ENCODE measurements at places on chromosomes 1 and 21. TPM values are rescaled to one million over a fixed set of nuclear protein-coding genes. Genes with fewer than 3 reads are reported as not detected.

CAPN9 gene
- not detected for total RNA-seq

CLEC20A gene
- total RNA-seq: not detected

FAM78B gene
- total RNA-seq: 2.0 TPM

KRTAP11-1 gene
- total RNA-seq: not detected

SETSIP gene
- total RNA-seq: not detected

CDK11B gene
- total RNA-seq: 21.4 TPM

PLA2G2A gene
- total RNA-seq: 454 TPM

DNA sequence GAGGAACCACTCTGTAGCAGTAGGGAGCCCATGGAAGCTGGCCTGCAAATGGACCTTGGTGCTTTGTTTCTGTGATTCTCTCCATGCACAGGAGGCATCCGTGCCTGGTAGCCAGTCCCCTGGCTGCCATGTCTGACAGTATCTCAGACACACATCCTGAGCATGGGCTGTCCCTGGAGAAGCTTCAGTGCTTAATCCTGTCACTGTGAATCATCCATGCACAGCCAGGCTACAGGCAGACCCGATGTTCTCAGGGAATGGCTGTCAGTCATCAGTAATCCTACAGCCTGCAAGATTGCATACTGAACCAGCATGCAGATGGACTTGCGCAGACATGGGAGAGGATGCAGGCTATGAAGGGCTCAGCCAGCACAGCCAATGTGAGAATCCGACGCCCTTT, 606.3 kb upstream of the PLXNA2 start:
- DNase-seq: no peak

- DNase-seq: no peak
Observed at GRCh38 chr1:158003406-158003800, 10.0 kb downstream of the KIRREL1 start.

GRCh38 chr1:208714323-208714722, 470.1 kb upstream of the PLXNA2 start:
- no peak for DNase-seq

DNA sequence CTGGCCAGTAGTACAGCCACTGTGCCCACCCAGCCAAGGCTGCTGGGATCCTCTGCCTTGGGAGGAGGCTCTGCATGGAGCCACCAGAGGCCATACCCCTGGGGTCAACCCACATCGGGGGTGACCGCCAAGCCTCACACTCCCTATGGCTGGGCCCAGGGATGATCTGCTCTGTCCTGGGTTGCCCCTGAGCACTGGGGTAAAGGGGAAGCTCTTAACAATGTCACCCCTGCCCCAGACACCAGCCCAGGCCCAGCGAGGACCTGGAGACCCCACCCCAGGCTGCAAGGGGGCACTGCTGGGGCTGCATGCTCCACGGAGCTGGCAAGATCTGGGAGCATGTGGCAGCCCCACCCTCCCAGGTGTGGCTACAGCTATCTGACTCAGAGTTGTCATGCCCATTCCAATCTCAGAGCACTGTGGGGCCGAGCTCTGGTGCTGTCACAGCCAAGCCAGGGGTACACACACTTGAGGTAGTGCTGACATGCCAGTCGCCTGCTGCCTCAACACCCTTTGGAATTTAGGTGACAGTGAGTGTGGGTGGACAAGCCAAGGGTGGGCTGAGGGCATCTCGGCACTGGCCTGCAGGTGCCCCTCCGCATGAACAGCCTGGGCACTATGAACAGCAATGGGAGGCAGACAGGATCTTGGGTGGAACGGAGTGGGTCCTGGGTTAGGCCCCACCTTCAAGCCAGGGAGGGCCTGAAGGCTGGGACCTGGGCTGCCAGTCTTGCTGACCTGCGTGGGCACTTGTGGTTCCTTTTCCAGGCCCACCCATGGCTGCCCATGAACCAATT, 427.7 kb downstream of the LRRIQ3 start:
- no peak for DNase-seq

Measured in tibial nerve (tissue), 4 donors.